ENCODE measurements at places on chromosomes 2 and 18. TPM values are rescaled to one million over a fixed set of nuclear protein-coding genes. Genes with fewer than 3 reads are reported as not detected.
A peak's percentile ranks its signal among the peaks of the same experiment; 100 is the strongest.

- H3K27ac ChIP-seq: no peak overlapping the region
- DNase-seq: no peak
- no peak overlapping the region for H3K4me3 ChIP-seq
These were observed 215.7 kb upstream of the CYP26B1 start for GRCh38 chr2:72363406-72363805.

DNA sequence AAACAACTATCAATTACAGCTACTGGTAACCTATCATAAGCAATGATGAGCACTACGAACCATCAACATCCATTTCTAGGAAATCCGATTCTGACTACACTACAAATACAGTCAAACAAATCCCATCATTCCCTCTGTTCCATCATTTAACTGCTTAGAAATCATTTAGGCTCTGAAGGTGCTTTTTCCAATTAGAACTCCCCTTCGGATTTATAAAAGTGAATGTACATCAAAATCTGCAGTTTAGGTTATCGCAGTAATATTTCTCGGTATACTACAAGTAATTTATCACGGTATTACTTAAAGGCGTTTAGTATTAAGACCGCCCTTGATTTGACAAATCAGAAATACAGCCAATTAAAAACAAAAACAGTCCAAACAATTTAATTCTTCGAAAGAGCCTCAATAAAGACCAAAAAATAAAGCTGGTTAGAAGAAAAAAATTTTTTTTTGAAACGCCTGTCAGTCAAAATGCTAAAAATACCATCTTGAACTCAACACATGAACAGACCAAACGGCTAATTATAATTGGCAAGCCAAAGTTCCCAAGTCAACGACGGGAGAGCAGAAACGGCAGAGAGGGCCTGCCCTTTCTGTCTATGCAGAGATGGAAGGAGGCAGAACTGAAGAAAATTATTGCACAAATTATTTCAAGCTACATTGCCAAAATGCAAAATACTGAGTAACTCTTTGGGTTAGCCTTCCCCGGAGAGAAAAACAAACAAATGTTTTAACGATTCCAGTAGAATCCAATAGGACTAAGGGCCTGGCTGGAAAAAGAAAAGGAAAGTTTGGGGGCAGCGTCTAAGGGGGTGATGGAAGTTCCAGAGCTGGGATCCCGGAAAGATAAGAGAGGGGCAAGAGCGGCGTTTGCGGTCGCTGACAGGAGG, 1.2 kb downstream of the VPS54 start:
- no peaks in the 10 kb centered on the region for H3K27me3 ChIP-seq
- peak overlapping the region; percentile 61 for H3K4me3 ChIP-seq
- H3K36me3 ChIP-seq: no peaks in the 10 kb centered on the region
- no peak for DNase-seq
- H3K4me1 ChIP-seq: peaks cover 49% of the 10 kb centered on the region
- H3K27ac ChIP-seq: peak overlapping the region; percentile 94

TFPI gene
- total RNA-seq: 38.0 TPM

WDFY1 gene
- 68.5 TPM for total RNA-seq

SNRPD1 gene
- 8.1 TPM for total RNA-seq

Measured in spleen (tissue), 13 donors.